ENCODE measurements at places on chromosomes 3 and 15. TPM values are rescaled to one million over a fixed set of nuclear protein-coding genes. Genes with fewer than 3 reads are reported as not detected.
A peak's percentile ranks its signal among the peaks of the same experiment; 100 is the strongest.

- no peak for DNase-seq
Observed at GRCh38 chr3:21942328-21942727, 191.3 kb upstream of the ZNF385D start.

Gene HGD
- 47.7 TPM for polyA plus RNA-seq

DNA sequence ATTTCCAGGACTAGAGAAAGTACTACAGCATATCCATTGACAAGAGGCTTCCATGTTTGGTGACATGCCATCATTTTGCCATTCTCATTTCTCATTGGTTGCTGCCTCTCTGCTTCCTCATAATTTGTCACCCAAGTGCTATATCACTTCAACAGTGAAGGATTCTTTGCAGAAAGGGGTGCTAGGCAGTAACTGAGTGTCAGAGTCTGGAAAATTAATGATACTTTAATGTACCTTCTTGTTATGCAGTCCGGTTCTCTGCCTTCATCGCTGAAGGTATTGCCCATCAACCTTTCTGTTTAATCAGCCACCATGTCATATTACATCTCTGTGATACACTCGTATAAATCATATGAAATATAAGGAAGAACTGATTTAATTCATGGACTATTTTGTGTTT is 550.3 kb downstream of the ROBO2 start:
- DNase-seq = no peak

DNA sequence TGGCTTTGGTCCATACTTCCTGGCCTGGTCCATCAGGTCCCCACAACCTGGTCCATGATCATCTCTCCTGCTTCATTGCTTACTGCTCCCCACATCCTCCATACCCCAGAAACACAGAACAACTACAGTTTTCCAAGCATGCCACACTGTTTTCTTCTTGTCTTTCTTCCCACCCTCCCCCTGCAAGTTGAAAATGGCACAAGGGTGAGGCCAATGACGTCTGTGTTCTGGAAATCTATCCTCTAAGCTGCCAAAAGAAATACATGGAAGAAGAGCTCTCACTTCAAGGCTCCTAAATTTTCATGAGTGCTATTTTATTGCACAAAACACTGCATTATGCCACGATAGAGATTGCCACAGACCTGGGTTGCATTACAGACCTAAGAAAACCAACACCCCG is 404.4 kb downstream of the VPS13C start:
- DNase-seq = no peak

Gene LTK
- polyA plus RNA-seq = 1.2 TPM

- DNase-seq = no peak
Observed at GRCh38 chr3:38227989-38228388, 37.6 kb upstream of the SLC22A13 start.

Gene RPL22L1
- 40.2 TPM for polyA plus RNA-seq

DNA sequence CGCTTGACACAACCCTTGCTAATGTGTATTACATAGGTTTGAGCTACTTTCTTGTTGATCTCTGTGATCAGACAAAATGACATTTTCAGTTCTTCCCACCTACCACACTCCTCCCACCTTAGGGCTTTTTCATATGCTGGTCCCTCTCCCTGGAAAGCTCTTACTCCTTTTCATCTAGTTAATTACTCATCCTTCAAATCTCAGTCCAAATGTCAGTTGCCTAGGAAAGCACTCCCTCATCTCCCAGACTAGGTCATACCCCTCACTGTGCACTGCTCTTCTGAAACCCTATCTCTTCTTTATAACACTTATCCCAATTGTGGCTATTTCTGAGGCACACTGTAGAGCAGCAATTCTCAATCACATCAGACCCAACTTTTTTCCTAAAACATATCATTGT is 7.3 kb downstream of the ZNF106 start:
- no peak for DNase-seq

Gene BUB1B
- polyA plus RNA-seq = 10.7 TPM

- no peak for DNase-seq
Observed at GRCh38 chr3:50269460-50269859, 513 bp downstream of the SEMA3B start.

DNA sequence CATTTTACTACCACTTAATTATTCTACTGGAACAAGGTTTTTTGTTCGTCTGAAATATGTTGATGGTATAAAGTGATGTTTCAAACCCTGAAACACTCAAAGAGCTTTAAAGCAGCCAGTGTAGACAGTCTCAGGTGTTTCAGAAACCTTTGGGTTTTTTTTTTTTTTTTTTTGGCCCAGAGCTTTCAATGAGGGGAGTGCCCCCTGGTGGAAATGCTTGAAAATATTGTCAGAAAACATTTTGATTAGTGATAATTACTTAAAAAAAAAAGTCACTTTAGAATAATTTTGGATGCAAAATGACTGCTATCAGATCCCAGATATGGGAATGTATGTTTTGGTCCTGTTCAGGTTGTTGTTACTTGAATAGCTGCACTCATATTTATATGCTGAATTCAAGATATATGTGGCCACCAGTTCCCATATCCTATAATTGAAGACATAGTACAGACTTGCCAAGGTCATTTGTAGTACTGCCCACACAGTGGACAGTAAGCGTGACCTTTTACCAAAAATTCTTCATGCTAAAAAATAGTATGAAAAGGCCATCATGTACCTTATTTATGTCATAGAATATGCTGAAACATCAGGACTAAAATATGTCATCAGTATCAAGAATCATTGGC is 35.9 kb downstream of the SATB1 start:
- peak; percentile 46 for DNase-seq

DNA sequence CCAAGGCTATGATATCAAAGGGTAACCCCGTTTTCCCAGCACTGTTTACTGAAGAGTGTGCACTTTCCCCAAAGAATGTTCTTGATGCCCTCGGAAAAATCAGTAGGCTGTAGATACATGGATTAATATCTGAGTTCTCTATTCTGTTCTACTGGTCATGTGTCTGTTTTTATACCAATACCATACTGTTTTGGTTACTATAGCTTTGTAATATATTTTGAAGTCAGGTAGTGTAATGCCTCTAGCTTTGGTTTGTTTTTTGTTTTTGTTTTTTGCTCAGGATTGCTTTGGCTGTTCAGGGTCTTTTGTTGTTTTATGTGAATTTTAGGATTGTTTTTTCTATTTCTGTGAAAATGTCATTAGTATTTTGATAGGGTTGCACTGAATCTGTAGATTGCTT is 95.1 kb downstream of the PLD1 start:
- no peak for DNase-seq

Gene NANOGP8
- not detected for polyA plus RNA-seq

DNA sequence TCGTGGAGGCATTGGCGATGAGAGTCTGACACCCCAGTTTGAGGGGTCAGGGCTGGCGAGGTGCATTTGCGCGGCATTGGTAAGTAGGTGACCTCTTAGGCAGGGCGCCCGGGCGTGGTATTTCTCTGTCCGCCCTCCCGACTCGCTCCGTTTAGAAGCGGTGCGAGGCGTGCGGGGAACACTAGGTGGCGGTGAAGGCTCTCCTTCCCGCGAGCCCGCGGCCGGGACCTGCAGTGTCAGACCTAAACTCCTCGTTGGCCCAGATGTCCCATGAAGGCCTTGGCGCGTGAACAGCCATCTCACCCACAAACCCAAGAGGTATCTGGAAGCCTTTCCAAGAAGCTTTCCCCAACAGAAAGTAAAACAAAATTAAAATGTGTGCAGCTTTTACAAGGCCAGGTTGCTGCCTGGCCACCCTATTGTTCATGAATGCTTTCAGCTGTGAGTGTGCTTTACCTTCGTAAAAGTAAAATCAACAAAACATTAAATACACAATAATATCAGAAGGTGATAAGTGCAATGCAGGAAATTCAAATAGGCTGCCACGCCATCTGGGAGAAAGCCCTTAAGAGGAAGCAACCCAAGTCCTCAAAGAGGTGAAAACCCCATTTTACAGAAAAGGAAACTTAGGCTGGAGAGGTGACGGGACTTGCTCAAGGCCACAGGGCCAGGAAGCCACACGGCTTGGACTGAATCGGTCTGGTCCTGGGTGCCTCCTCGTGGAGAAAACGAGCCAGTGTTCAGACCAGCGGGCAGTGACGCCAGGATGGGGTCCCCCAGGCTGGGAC is 120.3 kb downstream of the ETFA start:
- DNase-seq = peak; percentile 91

DNA sequence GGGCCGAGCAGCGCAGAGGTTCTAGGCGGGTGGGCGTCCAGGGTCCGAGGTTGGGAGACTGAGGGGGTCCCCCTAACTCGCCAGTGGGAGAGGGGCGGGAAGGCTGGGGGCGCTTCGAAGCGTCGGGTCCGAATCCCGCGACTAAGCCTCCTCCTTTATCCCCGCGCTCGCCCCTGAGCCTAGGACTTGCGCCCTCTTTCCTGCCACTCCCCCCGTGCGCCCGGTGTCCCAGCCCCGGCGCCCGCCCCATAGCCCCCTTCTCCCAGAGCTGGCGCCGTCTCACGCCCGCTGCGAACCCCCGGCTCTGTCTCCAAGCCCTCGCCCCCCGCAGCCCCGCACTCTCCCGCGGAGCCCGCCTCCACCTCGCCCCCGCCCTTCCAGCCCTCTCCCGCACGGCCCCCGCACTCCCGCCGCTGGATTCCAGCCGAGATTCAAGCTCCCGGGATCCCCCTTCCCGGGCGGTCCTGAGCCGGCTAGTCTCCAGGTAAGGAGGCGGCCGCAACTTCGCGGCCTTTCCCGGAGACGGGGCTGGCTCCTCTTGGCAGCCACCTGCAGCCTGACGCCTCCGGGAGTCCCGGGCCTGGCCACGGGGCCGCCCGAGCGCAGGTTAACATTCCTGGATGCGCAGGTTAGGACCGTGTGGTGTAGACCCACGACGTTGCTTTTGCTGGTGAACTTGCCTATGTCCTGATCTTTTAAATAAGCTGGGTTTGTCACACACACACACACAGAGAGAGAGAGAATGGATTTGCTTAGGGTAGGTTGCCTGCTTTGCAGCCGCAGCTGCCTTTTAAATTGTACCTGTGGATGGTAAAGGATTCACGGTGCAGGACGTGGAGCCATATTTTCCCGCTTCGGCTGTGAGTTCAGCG is 563 bp downstream of the PXYLP1 start:
- DNase-seq = peak; percentile 68

DNA sequence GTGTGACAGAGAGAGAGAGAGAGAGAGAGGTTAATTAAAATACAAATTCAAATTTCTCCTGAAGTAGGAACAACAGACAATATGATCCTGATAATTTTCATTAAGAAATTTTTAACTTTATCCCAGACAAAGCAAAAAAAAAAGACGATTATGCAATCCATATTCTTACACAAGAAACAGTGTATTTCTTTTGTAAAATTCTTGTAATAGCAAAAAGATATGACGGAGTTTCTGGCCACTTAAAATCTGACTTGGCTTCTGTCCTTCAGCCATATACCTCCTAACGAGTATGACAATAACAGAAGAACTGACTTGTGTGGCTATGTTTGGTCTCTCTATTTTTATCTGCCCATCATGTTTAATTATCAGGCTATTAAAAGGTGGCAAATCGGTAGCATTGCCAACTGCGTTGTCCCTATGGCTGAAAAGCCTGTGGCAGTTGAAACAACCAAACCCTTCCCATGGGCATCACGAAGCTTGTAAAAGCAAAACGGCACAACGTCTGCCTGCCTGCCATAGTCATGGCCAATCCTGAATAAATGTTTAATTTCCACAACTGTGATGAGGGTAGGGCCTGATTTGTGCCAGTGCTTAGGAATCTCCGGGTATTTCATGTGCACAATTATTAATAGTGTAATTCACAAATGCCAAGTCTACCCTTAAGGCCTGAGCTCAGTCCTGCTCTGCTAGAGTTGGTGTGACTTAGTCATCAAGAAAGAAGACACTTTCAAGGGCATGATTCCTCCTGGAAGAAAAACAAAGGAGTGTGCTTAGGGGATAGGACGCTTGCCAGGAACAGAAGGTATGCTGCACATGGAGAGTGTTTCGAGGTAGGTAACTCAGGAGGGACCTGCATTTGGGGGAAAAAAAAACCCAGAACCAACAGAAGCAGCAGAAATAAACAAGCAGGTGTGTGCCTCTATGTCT is 1090.2 kb downstream of the FHIT start:
- no peak for DNase-seq

- DNase-seq = no peak
Observed at GRCh38 chr3:28765194-28765593, 416.6 kb upstream of the AZI2 start.

Gene RARRES1
- polyA plus RNA-seq = 40.7 TPM

- DNase-seq = no peak
Observed at GRCh38 chr3:102410616-102411015, 24.2 kb upstream of the ZPLD1 start.

GRCh38 chr15:45457641-45458539 is 64.7 kb downstream of the SLC30A4 start:
- peak; percentile 91 for DNase-seq

Gene TGM5
- polyA plus RNA-seq = not detected

DNA sequence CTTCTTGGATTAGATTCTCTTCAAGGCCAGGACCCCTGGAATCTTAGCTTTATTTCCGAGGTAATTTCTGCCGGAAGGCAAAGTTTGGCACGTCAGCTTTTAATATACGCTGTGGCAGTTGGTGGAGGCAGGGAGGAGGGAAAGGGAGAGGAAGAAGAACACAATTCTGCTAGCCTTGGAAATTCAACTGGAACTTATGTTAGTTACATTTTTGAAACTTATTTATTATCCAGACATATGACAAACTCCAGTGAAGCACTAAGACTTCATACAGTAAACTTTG is 100.1 kb upstream of the TSC22D2 start:
- no peak for DNase-seq

DNA sequence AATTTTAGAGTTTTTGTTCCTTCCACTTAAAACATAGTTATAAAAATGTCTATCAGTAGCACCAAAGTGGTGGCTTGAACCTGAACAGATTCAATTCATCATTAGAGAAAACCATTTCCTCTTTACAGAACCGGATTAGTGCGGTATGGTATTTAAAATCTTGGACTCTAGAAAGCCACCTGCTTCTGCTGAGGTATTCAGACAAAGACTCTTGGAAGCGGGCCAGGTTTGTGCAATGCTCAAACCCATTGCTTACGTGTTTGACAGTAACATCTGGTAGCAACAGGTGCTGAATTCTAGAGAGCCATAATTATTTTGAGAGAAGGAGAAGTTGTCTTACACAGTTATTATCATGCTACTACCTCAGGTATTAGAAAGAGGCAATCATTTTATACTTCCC is 290.5 kb downstream of the NAALADL2 start:
- peak; percentile 39 for DNase-seq

DNA sequence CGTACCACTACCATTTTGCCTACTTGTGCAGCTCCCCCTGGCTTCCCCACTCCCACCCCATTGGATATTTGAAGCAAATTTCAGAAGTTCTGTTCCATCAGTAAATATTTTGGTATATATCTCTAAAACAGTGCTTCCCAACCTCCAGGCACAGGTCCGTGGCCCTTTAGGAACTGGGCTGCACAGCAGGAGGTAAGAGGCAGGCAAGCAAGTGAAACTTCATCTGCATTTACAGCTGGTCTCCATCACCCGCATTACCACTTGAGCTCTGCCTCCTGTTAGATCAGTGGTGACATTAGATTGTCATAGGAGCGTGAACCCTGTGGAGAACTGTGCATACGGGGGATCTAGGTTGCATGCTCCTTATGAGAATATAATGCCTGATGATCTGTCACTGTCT is 97.2 kb upstream of the LRRFIP2 start:
- no peak for DNase-seq
